Motor neuron (in vitro differentiated cells): ENCODE measurements at places on chromosomes 13 and 19. TPM values are rescaled to one million over a fixed set of nuclear protein-coding genes. Genes with fewer than 3 reads are reported as not detected.

Gene NCR1
- total RNA-seq: not detected in 2 replicates

Gene MEDAG
- not detected in 2 replicates for total RNA-seq

Gene ZNF844
- 22.5 and 24.5 TPM in 2 replicates for total RNA-seq

Gene ZNF560
- 3.5 and 4.2 TPM in 2 replicates for total RNA-seq

Gene PCDH9
- total RNA-seq: 66.4 and 66.5 TPM in 2 replicates

Gene IZUMO2
- not detected in 2 replicates for total RNA-seq
